ENCODE measurements at places on chromosomes 12 and 14. TPM values are rescaled to one million over a fixed set of nuclear protein-coding genes. Genes with fewer than 3 reads are reported as not detected.
A peak's percentile ranks its signal among the peaks of the same experiment; 100 is the strongest.

Gene MYF5
- total RNA-seq = not detected

GRCh38 chr14:24840204-24840893 is 206.4 kb upstream of the GZMB start:
- no peak for DNase-seq

DNA sequence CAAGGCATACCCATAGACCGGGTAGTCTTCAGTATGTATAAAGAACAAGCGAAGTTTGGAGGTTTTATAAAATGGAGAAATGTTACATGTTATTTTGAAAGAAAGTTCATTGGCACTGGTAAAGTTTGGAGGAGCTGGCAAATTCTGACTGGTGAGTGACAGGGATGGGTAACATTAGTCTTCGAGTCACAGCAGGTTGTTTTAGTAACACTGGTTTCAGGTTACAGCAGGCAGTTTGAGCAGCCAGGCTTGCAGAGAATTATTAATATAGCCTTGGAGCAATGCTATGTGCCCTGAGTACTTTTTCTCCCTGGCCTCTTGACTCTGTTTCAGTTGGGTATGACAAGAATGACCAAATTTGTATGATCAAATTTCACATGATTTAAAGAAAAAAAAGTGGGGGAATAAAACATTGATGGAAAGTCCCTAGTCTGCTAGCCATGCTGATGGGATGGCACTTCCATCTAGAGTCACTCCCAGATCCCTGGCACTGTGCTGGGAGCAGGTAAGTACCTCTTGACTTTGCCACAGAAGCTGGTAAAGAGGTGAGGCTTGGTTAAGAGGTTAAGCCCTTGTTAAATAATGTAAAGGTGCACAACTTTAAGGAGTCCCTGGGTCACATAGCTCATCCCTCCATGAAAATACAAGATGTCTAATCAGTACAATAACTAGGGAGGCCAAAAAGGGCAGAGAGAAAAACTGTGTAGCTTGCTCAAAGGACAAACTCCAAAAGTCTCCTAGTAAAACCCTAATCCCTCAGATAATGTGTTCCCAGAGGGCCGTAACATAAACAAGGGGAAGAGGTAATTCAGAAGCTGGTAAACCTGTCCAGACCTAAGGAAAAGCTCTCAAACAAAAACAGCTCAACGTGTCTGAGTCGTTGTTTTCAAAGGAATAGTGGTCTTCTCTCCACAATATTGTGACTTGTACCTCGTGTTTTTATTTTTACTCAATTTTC is 12.7 kb upstream of the SVOP start:
- DNase-seq = no peak

Gene BCL11B
- 0.73 TPM for total RNA-seq

Gene DCN
- total RNA-seq = not detected

- no peak for DNase-seq
Measured at GRCh38 chr14:81819344-81819743, 285.7 kb upstream of the SEL1L start.

Gene TMEM119
- not detected for total RNA-seq

DNA sequence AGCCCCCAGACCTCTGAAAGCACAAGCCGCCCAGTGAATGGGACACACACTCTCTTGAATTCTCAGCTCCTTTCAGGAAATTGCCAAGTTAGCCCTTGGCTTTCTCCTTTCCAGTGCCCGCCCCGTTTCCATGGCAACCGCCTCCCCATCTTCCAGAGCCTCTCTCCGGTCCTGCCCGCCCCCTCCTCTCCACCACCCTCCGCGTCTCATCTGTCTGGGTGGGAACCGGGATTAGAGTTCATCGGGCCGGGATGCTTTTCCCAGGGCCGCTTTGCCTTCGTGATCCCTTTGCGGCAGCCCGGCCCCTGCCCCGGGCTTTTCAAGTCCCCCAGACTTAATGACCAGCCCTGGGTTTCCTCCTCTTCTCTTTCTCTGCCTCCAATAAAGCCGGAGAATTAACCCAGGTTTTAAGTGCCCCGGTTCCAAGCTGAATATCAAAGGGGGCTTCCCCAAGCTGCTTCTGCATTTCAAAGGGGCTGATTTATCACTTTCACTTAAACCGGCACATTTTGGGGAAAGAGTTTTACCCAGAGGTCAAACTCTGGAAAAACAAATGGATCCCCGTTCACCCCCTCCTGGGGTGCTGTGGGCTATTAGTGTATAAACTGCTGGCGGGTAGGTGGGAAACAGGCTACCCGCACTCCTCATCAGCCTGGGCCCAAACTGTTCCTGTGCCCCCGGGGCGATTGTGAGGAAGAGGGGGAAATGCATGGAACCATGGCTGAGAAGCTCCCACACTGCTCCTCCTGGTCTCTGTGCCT is 101.7 kb downstream of the ZFP36L1 start:
- DNase-seq = no peak

DNA sequence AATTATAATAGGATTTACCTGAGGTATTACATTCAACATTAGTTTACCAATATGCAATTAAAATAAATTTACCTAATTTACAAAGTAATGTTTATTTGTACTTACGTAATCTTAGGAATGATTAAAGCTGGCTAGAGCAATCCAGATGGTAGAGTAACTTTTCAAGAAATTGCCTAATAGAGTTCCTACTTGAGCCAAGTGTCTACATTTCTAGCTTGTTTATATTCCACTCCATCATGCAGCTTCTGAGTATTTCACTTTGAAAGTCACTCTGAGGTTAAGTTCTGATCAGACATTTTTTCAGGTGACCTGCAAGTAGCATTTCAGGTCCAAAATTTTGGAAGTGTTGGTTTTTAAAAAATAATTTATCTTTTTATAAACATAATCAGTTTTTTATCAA is 1080.7 kb downstream of the TRHDE start:
- DNase-seq = no peak

DNA sequence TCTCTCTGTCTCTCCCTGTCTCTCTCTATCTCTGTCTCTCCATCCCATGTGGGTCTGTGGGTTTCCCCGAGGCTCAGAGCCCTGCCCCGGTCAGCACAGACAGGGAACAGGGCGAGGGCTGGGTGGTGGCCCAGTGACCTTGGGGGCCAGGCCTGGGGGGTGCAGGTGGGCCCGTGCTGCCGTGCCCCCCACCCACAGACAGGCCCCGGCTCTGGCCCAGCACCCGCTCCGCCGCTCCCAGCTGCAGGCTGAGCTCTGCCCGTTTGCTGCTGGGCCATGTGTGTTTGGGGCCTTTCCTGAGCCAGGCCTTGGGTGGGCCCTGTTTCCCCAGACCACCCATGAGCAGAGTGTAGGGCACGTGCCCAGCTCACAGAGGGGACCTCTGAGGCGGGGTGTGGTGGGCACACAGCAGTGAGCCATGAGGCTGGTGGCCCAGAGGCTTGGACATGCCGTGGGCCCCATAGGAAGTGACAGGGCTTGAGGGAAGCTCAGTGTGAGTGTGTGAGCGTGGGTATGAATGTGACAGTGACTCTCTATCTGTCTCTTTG is 51.0 kb downstream of the TMEM121 start:
- DNase-seq = no peak

- DNase-seq = peak; percentile 27
Measured at GRCh38 chr14:55532645-55533344, 47.2 kb upstream of the KTN1 start.

Gene EAPP
- total RNA-seq = 49.5 TPM

Gene LRTM2
- not detected for total RNA-seq

Gene GCH1
- total RNA-seq = 26.9 TPM

GRCh38 chr12:51216642-51217041 is 1.2 kb downstream of the POU6F1 start:
- DNase-seq = no peak

Gene FRMD6
- 103 TPM for total RNA-seq

GRCh38 chr14:98445718-98446117 is 826.3 kb downstream of the BCL11B start:
- no peak for DNase-seq

- no peak for DNase-seq
Measured at GRCh38 chr14:101737414-101738339, 23.8 kb upstream of the PPP2R5C start.

GRCh38 chr12:6277982-6278438 is 32.5 kb upstream of the PLEKHG6 start:
- DNase-seq = peak; percentile 69

DNA sequence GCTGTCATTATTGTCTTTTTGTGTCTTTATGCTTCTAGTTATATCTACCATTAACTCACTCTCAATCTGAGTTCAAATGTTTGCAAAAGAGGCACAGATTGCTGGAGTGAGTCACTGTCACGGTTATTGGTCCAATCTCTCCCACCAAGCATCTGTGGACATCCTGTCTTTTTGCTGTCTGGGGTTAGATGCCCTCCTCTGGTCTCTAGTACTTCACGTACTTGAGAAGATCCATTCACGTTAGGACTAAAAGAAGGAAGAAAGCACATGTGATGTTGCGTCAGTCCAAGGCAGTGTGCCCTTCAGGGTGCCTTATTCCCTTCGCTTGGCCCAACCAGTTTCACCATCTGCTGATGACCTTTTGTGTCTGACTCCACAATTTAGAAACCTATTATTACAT is 72.3 kb upstream of the STXBP6 start:
- no peak for DNase-seq

Gene PLD4
- not detected for total RNA-seq

GRCh38 chr12:88958153-88958552 is 377.9 kb upstream of the KITLG start:
- DNase-seq = no peak

Gene PGF
- total RNA-seq = 0.26 TPM

GRCh38 chr12:6539707-6540134 is 5.4 kb downstream of the GAPDH start:
- peak; percentile 40 for DNase-seq
